ENCODE measurements at places on chromosomes 1 and 21.

GRCh38 chr1:180542838-180543145 lies 16.0 kb upstream of the OVAAL start:
- DNase-seq = no peak

GRCh38 chr1:84997667-84998600 lies 1.0 kb upstream of the MCOLN2 start:
- DNase-seq = peak; percentile 25

DNA sequence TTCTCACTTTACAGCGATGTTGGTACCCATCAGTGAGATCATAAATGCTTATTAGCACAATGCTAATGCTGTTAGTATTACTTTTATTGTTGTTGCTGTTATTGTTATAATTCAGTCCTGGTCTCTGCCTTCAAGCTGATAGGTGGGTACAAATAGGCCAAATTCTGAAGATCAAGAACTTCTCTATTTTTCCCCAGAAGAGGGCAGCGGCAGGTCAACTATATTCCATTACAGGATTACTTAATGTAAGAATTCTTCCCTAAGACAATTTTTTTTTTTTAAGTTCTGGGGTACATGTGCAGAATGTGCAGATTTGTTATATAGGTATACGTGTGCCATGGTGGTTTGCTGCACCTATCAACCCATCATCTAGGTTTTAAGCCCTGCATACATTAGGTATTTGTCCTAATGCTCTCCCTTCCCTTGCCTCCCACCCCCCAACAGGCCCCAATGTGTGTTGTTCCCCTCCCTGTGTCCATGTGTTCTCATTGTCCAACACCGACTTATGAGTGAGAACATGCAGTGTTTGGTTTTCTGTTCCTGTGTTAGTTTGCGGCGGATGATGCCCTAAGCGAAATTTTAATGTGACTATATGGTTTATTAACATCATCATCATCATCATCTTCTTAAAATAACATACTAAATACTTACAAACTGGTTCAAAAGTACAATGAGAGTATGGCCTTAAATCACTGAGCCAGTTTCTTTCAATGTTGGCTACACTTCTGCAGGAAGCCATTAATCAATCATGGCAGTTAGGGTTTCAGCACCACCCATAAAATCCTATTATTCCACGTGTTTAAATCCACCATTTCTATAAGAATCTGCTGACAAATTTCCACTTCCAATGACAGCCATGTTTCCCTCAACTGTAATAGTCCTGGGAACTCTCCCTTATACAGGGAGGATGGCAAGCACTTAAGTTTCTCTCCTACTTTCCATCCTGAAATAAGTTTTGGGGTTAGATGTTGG lies 19.2 kb downstream of the SLC19A2 start:
- DNase-seq = no peak

GRCh38 chr1:96059736-96060135 lies 661.8 kb upstream of the PTBP2 start:
- DNase-seq = no peak

DNA sequence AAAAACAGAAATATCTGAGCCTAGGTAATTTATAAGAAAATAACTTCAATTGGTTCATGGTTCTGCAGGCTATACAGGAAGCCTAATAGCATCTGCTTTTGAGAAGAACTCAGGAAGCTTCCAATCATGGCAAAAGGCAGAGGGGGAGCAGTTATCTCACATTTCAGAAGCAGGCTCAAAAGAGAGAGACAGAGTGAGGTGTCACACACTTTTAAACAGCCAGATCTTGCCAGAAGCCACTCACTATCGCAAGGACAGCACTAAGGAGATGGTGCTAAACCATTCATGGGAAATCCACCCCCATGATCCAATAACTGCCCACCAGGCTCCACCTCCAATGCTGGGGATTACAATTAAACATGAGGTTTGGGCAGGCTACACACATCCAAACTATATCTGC lies 25.5 kb downstream of the RGS18 start:
- no peak for DNase-seq

DNA sequence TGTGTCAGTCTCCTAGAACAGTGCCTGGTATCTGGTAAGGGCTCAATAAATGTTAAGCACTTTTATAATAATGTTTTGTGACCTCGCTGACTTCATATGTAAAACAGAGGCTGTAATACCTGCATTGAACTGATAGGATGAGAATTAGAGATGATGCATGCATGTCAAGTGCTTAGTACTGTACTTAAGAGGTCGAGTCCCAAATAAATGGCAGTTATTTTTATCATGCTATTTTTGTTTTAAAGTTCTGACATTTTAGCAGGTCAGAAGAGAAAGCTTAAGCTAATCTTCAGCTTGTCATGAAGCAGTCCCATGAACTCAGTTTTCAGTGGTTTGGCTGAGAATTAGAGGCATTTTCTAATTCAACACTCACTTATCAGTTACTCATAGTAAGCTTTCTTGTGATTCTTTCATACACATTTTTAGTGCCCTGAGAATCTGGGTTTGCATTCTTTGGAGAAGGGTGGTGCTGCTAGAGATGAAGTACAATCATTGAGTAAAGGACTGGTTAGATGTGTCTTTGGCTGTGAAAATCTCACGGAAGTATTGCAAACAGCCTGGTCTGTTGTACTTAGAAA lies 75.7 kb upstream of the RAVER2 start:
- no peak for DNase-seq

DNA sequence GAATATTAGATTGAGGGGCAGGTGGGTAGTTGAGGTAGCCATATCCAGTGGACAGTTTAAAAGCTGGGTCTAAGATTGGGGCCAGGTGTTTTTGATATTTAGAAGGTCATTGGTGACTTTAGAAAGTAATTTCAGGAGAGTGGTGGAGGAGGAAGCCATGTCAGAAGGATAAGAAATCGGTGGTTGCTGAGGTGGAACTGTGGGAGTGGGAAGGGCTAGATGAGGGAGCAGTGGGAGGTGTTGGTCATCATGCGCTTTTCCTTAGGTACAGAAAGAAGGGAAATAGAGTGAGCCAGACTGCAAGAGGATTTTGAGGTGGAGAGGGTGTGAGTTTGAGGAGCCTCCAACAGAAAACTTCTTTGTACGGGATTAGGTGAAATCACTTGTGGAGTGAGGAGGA lies 7.2 kb downstream of the MTR start:
- DNase-seq = no peak

DNA sequence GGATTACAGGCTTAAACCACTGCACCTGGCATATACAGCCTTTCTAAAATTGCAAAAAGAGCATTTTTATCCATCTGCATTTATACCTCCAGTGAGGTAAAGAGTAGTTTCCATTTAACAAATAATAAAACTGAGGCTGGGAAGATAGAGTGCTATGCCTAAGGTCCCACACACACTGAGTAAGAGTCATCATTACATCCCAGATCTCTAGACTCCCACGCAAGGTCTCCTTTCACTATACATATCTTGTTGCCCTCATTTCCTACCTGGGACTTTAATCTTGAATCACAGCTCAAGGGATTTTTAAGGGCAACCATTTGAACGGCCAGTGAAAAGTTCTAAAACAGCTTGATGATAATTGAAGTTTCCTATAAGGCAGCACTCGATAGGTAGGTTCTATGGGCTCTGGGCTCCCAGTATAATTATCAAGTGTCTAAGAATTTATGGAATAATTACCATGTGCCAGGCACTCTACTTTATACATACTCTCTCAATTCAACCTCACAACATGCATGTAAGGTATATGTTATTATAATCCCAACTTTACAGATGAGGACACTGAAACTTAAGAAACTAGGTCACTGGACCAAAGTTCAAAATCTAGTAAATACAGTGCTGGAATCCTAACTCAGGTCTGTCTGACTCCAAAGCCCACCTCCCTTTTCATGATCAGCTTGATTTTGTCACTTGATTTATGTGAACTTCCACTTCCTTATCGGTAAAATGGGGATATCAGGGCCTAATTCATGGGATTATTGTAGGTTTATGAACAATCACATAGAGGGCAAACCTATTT lies 23.3 kb upstream of the EPS15 start:
- no peak for DNase-seq

- no peak for DNase-seq
These were observed 47.3 kb downstream of the KMO start for GRCh38 chr1:241579434-241579833.

GRCh38 chr1:231950331-231951128 lies 323.9 kb downstream of the DISC1 start:
- no peak for DNase-seq

DNA sequence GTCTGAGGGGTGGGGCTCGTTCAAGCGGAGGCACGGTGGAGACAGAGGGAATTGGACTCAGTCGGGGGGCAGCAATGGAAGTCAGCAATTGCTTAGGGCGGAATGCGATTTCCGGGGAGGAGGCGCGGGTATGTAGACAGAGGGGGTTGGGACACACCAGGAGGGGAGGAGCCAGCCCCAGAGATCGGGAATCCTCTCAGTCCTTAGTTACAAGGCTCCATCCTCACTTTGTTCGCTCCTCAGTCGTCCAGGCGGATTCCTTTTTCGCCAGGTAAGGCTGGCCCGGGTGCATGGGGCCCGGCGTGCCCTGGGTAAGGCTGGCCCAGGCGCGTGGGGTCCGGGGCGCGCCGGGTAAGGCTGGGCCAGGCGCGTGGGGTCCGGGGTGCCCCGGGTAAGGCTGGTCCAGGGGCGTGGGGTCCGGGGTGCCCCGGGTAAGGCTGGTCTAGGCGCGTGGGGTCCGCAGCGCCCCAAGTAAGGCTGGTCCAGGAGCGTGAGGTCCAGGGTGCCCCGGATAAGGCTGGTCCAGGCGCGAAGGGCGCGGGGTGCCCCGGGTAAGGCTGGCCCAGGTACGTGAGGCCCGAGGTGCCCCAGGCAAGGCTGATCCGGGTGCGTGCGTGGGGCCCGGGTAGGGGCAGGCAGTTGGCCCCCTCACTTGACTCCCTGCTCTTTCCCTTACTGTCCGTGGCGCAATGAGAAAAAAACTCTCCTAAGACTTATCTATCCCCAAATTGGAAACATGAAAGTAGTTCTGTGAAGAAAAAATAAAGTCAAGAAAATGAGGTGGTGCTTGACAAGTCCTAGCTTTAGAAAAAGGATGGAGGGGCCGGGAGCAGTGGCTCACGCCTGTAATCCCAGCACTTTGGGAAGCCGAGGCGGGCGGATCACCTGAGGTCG lies at the start of gene L1TD1:
TSS of gene L1TD1 (plus strand) at position 199 of the 894 bp plus-strand sequence. CDS start 11,780 bp downstream, outside the sequence.
- no peak for DNase-seq

- DNase-seq = peak; percentile 78
These were observed 52.8 kb downstream of the IGSF21 start for GRCh38 chr1:18160290-18160942.
